Adrenal gland (tissue), 19 donors: ENCODE measurements at places on chromosomes 11 and 22. TPM values are rescaled to one million over a fixed set of nuclear protein-coding genes. Genes with fewer than 3 reads are reported as not detected.

DNA sequence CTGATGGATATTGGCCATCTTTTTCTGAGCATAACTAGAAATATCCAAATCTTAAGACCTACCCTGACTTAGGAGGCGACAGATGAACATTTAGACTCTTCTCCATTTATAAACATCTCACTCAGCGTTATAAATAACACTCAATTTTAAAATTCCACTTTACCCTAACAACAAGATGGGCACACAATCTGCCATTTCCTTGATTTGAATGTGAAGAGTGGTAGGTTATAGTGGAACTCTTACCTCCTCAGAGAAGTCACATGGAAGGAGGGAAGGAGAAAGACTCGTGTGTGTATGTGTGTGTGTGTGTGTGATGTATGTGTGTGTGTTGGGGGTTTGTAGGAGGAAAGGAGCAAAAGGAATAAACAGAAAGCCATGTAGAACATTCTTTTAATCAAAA lies 15.0 kb downstream of the SIAE start:
- no peak for DNase-seq
- H3K36me3 ChIP-seq: no peaks in the 10 kb centered on the region
- H3K27ac ChIP-seq: no peak overlapping the region

CTTN gene
- 279 TPM for total RNA-seq

TPBGL gene
- 3.7 TPM for total RNA-seq

DNA sequence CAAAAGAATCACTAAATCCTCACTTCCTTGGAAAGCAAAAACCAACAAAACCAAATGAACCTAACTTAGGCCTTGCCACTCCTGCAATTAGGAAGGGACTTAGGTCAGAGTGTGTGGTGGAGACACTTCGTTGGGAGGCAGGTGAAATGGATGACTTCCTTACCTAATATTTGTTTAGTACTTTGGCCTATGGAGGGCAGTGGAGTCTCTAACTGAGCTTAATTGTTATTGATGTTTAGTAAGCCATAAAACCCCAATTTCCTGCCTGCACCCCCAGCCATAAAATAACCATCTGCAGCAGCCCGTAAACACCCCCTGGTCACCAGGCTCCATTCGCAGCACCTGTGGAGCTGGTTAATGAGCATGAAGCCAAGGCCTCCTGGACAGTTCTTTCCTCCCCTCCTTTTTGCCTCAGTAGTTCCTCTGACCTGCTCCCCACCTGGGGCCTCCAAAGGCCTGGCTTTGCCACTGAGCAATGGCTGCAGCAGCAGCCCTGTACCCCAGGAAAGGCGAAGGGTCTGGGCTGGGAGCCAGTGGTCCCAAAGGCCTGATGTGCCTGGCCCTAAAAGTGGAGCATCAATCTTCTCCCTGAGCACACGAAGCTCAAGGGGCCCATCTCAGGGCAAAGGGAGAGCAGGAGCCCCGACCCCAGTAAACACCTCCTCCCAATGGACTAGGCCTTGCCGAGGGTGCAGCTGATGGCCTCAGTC lies 15.6 kb upstream of the SYT13 start:
- no peaks in the 10 kb centered on the region for H3K27me3 ChIP-seq
- no peak overlapping the region for H3K27ac ChIP-seq
- no peaks in the 10 kb centered on the region for H3K36me3 ChIP-seq

TMEM218 gene
- total RNA-seq: 31.5 TPM

HBG1 gene
- total RNA-seq: 3.6 TPM
